Stimulated activated CD4-positive, alpha-beta T cell treated with anti-CD3 and anti-CD28 coated beads, Interleukin-2, amount 100 ng/mL, for 24 hours (primary cell): ENCODE measurements at places on chromosomes 2 and 18.

DNA sequence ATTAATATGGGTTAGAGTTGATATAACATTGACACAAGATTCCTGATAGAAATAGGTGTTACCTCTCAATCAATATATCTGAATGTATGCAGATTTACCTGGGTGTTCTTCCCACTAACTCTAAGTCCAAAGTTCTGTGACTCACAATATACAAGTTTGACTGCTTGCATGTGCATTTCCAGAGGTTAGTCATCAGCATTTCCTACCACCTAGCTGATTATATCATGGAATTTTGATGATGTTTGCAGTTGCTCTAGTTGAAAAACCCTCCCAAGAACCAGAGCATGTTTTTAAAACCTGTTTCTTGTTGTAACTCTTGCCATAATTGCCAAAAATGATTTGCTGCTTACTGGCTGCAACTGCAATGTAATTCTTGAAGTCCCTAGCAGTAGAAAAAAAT is 15.0 kb upstream of the DSG1 start:
- no peak for DNase-seq

GRCh38 chr2:74690571-74690970 is 36.5 kb downstream of the SEMA4F start:
- no peak for DNase-seq

GRCh38 chr2:27073782-27074181 is 2.3 kb upstream of the OST4 start:
- DNase-seq = no peak

DNA sequence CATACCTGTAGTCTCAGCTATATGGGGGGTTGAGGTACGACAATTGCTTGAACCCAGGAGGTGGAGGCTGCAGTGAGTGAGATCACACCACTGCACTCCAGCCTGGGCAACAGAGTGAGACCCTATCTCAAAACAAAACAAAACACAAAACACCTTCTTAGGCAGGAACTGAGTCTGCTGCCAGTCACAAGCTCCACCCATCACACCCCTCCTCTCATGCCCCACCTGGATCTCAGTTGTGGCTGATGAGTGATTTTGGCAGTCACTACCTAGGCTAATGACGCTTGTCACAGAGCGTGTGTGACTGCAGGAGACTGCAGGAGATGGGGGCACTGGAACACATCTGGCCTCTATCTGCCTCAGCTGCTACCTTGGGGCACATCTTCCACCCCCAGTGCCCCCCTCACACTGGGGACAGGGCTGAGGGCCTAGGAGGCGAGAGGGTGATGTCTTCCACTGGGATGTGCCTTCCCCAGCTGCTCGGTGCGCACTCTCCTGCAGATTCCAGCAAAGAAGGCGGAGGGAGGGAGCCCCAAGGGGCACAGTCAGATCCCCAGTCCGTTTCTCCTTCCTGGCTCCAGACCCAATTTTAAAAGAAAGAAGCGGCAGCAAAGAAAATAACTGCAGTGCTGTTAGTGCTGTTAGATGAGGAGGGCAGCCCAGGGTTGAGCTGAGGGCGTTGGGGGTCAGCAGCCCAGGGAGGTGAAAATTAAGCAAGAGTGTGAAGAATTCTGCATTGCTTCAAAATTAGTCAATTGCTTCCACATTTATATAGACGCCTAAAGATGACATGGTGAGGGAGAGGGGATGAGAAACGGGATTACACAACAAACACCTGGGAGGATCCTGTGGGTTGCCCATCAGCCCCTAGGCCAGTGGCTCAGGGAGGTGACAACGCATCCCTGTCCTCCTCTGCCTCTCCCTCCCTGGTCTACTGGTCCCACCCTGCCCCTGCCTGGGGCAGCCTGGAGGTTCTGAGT is 143.6 kb upstream of the HAAO start:
- no peak for DNase-seq

DNA sequence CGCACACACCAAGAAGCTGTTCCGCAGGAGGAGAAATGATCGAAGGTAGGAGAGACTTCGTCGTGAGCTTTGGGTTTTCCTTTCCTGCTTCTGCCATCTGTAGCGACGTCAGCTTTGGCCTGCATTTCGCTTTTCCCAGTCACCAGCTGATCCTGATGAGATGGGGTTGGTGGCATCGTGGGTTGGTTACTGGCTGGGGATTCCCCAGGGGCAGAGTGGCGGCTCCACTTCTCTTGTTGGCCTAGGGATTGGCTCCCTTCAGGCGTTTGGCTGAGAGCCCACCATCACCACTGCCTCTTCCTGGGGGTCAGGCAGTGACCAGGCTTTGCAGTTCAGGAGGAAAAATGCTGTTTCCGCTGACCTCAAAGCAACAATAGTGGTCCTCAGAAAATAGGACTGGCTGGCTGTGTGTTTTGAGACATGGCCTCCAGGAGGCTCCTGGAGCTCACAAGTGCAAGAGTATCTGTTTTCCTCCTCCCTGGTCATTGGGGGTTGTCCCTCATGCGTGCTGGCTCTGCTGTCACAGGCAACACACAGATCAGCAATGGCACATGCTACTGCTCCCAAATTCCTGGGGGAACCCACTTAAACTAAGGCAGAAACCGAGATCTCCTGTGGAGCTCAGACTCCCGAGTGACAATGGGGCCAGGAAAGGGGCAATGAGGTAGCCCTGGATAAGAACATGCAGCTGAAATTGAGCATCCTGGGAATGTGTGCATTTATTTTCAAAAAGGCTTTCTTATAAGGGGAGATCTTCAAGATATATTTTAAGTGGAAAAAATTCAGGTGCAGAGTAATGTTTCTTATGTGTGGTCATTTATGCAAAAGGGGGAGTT is 173.0 kb downstream of the CTIF start:
- DNase-seq = no peak

GRCh38 chr2:9703085-9703678 is 72.4 kb upstream of the YWHAQ start:
- DNase-seq = peak; percentile 76
